NCI-H1092 (cell line): ENCODE measurements at places on chromosomes 6 and 20.
A peak's percentile ranks its signal among the peaks of the same experiment; 100 is the strongest.

GRCh38 chr20:13012886-13013285, 4.1 kb downstream of the SPTLC3 start:
- no peak for DNase-seq

DNA sequence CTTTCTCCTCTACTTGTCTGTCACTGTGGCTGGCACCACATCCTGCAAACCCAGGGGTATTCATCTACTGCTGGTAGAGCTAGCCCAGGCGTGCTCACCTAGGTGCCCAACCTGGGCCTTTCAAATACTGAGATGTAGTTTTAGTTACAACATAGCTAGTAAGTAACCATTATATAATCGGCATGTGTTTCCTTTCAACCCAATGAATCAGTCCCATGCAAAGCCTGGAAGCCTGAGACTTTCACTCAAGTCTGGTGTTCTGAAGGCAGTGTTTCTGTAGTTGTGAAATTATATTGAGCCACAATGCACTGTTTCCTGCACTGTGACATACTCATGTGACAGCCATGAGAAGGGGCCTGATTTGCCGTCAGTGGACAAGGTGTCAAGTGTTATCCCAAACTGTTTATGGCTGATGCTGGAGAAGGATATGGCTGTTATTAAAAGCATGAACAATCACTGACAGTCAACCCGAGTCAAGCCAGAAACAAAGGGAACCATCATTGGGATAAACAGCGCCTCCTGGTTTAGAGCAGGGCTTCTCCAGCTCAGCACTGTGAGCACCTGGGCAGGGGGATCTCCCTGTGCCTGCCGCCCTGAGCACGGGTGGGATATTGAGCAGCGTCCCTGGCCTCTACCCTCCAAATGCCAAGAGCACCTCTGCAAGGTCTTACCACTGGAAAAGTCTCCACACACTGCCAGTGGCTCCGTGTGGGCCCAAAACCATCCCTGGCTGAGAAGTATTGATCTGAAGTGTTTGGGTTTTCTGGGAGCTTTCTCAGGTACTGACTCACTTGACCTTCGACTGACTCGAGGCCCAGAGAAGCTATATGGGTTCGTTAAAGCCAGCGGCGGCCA, 1.6 kb downstream of the PSMA7 start:
- no peak for DNase-seq

DNA sequence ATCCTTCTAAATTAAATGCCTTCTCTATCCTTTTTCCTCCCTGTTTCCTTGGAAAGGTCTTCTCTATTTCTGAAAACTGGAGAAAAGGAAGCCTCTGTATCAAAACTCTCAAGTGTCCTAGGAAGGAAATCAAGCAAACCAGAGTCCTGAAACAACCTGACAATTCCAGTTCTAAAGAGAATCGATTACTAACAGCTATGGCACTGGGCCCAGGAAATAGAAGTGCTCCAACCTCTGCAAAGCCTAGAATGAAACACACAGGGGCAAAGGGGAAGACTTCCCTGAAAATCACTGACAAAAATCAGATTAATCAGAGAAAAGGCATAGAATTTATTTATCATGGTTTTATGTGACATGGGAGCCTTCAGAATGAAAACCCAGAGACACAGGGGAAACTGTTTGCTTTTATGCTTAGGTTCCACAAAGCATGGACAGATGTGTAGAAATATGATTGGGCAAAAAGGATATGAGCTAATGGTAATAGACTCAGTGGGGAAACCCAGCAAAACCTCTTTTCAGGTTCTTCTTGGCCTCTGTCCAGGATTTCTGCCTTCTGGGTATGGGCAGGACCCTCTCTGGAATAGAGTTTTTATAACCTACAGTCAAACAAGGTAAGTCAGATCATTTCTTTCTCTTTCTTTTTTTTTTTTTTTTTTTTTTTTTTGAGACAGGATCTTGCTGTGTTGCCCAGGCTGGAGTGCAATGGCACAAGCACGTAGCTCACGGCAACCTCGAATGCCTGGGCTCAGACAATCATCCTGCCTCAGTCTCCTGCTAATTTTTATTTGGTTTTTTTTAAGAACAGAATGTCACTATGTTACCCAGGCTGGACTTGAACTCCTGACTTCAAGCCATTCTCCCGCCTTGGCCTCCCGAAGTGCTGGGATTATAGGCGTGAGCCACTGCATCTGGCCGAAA, 91.7 kb downstream of the CD24 start:
- DNase-seq, result no peak

- DNase-seq, result no peak
Observed at GRCh38 chr20:46832555-46832954, 62.1 kb upstream of the EYA2 start.

GRCh38 chr6:133805876-133806275, 83.0 kb upstream of the TCF21 start:
- DNase-seq, result no peak

DNA sequence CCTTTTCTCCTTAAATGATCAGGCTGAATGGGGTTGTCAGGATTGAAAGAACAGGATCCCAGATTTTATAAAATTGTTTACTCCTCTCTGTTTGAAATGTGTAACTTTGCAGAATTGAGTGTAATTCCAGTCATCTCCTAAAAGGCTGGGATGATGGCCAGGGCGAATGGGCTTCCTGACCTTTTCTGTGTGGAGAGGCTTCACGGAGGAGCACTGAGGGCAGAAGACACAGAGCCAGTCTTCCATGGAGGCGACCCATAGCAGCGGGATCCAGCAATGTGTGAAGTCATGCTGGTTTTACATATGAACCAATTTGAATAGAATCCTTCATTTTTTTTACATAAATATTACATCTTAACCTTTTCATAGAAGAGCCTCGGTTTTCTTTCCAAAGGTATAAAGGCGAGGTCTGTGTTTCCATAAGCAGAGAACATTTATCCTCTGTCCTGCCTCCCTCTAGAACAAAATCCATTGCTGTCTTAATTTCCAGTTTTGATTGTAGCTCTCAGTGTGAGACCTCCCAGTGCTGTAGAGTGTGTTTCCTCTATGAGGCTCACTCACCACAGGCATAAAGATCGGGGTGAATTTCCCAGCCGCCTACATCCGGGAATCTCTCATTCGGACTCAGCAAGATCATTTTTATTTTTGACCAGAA, 369.7 kb upstream of the FLRT3 start:
- DNase-seq, result no peak

GRCh38 chr20:10105046-10105445, 70.3 kb downstream of the ANKEF1 start:
- DNase-seq, result no peak

- no peak for DNase-seq
Observed at GRCh38 chr6:52976591-52977035, 18.5 kb downstream of the GSTA4 start.

DNA sequence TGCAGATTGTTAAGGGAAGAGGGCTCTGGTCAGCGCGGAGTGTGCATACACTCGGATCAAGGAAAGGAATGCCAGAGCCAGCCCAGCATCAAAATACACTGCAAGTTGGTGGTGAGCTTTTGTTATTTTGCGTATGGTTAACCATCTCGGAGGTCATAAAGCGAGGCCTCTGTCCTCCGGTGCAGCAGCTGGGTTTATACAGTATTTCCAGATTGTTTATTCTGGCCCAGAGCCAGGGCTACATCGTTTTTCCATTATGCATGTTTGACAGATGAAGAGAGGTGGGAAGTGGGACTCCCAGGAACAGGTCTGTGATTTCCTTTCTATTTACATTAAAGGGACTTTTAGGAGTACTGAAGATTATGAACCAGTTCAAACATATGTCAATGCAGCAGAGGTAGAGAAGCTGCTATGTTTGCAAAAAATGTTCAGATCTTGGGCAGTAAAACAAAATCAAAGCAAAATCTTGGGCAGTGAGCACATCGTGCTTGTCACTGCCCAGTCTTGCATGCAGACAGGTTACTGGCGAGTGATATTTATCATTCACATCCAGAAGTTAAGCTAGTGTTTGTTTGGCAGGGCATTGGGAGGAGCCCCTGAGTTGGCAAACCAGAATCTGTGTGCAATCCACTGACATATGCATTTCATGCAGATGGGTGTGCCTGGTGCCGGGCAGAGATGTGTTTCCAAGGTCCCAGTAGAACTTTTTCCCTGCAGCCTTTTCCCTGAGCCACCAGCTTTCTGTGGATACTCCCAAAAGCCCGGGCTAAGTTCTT, 256.3 kb upstream of the TAB2 start:
- DNase-seq, result peak; percentile 86

DNA sequence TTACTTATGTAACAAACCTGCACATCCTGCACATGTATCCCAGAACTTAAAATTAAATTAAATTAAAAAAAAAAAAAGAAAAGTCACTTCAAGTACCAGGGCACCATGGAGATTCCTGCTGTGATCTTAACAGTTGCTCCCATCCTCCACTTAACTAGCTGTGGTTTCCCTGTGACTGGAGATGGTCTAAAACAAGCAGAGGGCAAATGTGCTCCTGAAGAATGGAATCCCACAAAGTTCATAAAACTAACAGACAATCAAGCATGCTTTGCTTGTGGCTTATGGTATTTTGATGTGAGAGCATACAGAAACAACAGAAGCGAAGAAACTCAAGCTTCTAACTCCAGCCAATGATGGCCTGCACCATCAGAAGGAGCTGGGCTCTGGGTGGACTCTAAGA, 153.6 kb upstream of the KCNK16 start:
- DNase-seq, result no peak

GRCh38 chr6:113486199-113486598, 370.9 kb upstream of the MARCKS start:
- DNase-seq, result no peak

DNA sequence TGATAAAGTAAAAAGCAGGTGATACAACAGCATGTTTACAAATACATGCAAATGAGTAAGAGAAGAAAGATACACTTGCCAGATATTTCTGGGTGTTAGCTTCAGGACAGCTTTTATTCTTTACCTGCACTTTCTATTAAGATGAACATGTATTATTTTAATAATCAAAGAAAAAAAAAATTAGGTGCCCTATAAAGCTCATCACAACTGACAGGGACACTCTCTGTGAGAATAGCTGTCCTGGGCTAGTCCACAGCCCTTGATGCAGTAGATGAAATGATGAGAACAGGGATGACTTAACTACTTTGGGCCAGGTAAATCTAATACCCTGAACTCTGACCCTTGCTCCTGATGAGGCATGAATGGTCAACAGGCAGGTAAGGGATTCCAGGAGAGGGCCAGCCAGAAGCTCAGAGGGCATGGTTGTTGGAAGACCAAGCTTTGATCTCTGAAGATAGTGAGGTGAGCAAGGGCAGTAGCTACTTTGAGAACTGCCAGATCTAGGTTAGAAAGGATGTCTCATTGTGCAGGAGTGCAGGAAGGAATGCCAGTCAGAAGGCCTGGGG, 15.6 kb downstream of the NSFL1C start:
- DNase-seq, result no peak

- DNase-seq, result no peak
Observed at GRCh38 chr6:139219746-139220145, 72.1 kb downstream of the TXLNB start.

- DNase-seq, result no peak
Observed at GRCh38 chr20:25257756-25258475, 10.0 kb downstream of the PYGB start.

DNA sequence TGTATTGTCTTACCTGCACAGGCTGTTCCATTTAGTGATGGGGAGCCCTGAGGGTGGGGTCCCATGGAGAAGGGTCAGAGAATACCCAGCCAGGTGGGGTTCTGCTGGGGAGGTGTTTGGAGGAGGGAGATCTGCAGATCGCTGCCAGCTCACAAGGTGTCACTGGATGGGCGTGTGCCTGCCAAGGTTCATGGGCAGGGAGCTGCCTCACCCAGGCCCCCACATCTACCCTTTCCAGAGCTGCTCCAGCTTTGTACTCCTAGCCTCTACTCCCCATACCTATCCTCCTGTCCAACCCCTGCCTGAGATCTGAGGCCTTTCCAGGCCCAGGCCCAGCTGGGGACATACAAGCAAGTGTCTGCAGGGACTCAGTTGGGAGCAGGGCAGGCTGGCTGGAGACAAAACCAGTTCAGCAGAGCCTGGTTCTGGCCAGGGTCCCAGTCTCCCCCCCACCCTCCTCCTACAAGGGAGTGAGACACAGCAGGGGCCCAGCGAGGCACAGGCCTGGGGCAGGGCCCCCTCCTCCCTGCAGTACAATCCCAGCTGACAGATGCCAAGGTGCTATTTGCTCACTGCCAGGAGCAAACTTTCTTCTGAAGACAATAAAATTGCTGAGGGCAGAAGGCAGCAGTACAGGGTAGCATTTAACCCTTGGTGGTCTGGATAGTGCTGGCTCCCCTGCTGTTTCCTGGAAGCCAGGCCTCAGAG, 19.7 kb downstream of the SPDEF start:
- DNase-seq, result peak; percentile 38

- DNase-seq, result no peak
Observed at GRCh38 chr6:7106215-7106751, 1.5 kb upstream of the RREB1 start.

GRCh38 chr6:32081168-32081990, 27.8 kb downstream of the TNXB start:
- no peak for DNase-seq

- DNase-seq, result no peak
Observed at GRCh38 chr6:160507420-160507819, 156.7 kb downstream of the LPA start.

DNA sequence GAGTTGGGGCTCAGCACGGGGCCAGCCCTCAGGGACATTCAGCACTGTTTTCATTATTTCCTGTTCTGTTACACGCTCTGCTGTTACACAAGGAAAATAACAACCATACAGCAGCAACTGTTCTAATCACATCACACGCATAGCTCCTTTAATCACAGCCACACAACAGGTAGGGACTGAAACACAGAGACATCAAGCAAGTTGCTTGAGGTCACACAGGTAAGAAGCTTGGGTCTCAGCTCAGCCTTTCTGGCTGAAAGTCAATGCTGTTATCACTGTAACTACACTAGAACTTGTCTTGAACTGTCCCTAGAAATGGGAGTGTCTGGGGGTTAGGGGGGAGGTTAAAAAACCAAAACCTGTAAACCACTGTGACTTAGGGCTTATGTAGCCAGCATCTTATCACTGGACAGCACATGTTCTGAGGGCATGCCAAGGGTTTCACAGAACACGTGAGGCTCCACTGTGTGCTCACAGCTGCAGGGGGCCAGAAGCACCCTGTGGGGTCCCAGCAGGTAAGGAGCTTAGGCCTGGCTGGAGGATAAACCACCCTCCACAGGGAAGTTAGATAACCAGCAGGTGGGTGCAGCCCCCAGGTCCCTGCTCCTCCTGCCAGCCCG, 146.0 kb downstream of the EYA2 start:
- DNase-seq, result no peak

DNA sequence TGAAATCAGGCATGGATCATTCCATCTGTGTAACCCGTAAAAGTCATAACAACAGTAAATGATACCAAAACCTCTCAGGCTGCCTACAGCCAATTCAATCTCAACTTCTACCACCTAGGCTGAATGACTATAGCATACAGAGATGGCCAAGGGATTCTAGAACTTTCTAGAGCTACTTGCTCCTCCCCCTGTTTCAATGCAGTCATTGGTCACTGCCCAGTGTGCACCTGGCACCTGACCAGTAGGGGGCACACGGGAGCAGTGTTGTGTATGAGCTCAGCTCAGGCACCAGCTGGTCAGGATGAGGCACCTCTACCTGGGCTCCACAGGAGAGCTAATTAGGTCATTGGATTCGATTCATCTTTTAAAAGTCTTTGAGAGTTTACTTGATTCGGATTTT, 86.2 kb downstream of the PLEKHG1 start:
- peak; percentile 19 for DNase-seq
